ENCODE measurements at places on chromosomes 16 and 17.

DNA sequence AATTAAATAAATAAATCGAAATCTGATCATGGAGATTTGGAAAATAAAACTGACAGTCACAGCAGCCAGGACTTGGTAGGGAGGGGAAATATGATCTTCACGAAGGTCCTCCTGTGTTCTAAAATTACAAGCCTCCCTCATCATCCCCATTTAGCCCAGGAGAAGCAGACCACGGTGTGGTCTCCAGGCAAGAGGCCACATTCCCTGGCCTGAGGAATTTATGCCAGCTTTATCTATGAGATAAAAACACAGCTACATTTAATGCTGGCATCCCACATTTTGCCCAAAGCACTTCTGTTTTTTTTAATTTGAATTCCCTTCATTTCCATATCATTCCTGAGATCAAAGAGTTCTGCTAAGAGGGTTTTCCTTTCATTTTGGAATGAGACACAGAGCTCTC, 43.2 kb downstream of the ABCC12 start:
- DNase-seq = no peak

DNA sequence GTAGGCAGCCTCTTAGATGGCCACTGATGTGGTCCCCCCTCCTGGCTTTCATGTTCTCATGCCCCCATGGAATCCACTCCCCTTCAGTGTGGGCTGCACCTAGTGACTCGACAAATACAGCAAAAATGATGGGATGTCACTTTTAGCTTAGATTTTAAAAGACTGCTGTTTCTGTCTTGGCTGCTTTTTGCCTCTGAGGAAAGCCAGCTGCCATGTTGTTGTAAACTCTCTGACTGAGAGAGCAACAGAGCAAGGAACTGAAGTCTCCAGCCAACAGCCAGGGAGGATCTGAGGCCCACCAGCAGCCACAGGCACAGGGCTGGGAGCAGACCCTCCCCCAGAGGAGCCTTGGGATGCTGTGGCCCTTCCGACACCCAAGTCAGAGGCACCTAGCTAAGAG, 60.6 kb upstream of the MARCHF10 start:
- no peak for DNase-seq

DNA sequence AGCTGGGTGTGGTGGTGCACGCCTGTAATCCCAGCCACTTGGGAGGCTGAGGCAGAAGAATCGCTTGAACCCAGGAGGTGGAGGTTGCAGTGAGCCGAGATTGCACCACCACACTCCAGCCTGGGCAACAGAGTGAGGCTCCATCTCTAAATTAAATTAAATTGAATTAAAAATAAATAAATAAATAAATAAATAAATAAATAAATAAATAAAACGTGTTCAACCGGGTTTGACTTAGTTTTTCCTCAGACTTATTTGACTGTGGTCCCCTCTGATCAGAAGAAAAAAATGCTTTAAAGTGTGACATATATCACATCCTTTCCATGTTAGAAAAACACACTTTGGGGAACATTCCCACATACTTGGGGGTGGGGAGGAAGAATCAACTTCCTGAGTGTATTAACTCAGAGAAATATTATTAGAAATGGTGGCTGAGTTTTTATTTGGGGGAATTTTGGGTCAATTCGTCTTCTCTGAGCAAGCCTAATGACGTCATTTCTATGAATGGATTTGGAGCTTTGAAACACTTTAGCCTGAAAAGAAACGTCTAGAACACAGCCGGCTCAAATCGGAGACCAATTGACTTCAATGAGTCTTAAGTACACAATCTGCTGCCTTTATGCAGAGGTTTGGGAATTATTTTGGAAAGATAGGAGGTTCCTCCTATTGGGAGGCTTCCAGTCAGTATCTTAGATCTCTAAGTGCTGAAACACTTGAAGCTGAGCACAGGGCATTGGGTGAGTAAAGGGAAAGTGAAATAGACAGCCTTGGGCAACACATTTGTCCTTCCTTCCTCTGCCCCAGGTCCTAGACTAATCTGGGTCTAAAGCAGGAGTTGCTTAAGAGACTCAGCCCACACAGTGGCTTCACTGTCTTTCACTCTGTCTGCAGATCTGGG, 132.6 kb downstream of the PITPNC1 start:
- no peak for DNase-seq

GRCh38 chr17:17029938-17030337, 12.3 kb upstream of the MPRIP start:
- DNase-seq = no peak

GRCh38 chr16:1966460-1966859, at the start of gene RNF151:
Gene RNF151, plus strand, starts transcription at chr16:1966856. Its CDS starts 26 bp downstream, at chr16:1966882.
- no peak for DNase-seq

DNA sequence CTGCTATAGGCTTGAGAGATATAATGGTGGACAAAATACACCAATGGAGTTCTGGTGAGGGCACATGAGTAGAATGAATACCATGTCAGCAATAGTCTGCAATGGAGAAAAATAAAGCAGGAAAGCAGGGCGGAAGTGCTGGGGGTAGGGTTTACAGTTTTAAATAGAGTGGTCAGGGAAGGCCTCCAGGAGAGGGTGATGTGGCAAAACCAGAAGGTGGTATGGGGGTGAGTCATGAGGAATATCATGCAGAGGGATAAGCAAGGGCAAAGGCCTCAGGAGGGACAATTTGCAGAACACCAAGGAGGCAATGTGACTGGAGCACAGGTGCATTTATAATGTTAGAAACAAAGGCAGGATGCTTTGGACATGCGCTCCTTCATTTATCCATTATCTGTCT, 102.0 kb downstream of the ITFG1 start:
- no peak for DNase-seq
